SJSA1 (cell line): ENCODE measurements at places on chromosomes 7 and 10. TPM values are rescaled to one million over a fixed set of nuclear protein-coding genes. Genes with fewer than 3 reads are reported as not detected.

The EZH2 gene
- total RNA-seq: 42.4 and 52.6 TPM in 2 replicates

The CYP2C19 gene
- not detected in 2 replicates for total RNA-seq

DNA sequence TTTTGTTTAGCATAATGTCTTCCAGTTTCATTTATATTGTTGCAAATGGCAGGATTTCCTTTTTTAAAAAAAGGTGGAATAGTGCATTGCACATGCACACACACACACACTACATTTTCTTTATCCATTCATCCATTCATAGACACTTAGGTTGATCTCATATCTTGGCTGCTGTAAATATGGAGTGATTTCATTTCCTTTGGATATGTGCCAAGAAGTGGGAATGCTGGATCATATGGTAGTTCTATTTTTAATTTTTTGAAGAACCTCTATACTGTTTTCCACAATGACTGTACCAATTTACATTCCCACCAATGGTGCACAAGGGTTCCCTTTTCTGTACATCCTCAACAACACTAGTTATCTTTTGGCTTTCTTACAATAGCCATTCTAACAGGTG, 68.9 kb downstream of the EBLN1 start:
- H3K4me3 ChIP-seq: no peak overlapping the region
- no peaks in the 10 kb centered on the region for H3K4me1 ChIP-seq
- no peaks in the 10 kb centered on the region for H3K27me3 ChIP-seq
- H3K27ac ChIP-seq: no peak overlapping the region

- no peaks in the 10 kb centered on the region for H3K4me1 ChIP-seq
- no peak for DNase-seq
- no peak overlapping the region for H3K27ac ChIP-seq
- 0 out of 2 replicates have a peak, but pooled peaks cover 3% of the 10 kb centered on the region for H3K27me3 ChIP-seq
- H3K4me3 ChIP-seq: no peak overlapping the region
Observed at GRCh38 chr7:133207687-133208086, 45.2 kb upstream of the EXOC4 start.

- no peak overlapping the region for H3K4me3 ChIP-seq
- no peak for DNase-seq
- H3K27me3 ChIP-seq: no peaks in the 10 kb centered on the region
Observed at GRCh38 chr7:116483271-116483942, 16.1 kb upstream of the CAV2 start.

- H3K4me3 ChIP-seq: no peak overlapping the region
- no peak for DNase-seq
Observed at GRCh38 chr7:90832726-90833125, 236.6 kb downstream of the CDK14 start.

- H3K27me3 ChIP-seq: no peaks in the 10 kb centered on the region
- no peak overlapping the region for H3K27ac ChIP-seq
- no peaks in the 10 kb centered on the region for H3K4me1 ChIP-seq
- DNase-seq: no peak
- no peak overlapping the region for H3K4me3 ChIP-seq
- no peaks in the 10 kb centered on the region for H3K36me3 ChIP-seq
Observed at GRCh38 chr7:133545618-133546017, 292.7 kb downstream of the EXOC4 start.

GRCh38 chr10:124992462-124993344, 50.8 kb downstream of the ZRANB1 start:
- no peak overlapping the region for H3K27ac ChIP-seq
- no peak overlapping the region for H3K4me3 ChIP-seq
- H3K36me3 ChIP-seq: peaks cover 84% of the 10 kb centered on the region
- no peaks in the 10 kb centered on the region for H3K27me3 ChIP-seq
